ENCODE measurements at places on chromosomes 11 and 22.

GRCh38 chr11:106187860-106188456, 110.5 kb downstream of the AASDHPPT start:
- DNase-seq, result no peak

GRCh38 chr22:43109921-43110443, 568 bp upstream of the BIK start:
- no peak for DNase-seq

GRCh38 chr11:119797736-119798135, 68.7 kb upstream of the NECTIN1 start:
- no peak for DNase-seq

DNA sequence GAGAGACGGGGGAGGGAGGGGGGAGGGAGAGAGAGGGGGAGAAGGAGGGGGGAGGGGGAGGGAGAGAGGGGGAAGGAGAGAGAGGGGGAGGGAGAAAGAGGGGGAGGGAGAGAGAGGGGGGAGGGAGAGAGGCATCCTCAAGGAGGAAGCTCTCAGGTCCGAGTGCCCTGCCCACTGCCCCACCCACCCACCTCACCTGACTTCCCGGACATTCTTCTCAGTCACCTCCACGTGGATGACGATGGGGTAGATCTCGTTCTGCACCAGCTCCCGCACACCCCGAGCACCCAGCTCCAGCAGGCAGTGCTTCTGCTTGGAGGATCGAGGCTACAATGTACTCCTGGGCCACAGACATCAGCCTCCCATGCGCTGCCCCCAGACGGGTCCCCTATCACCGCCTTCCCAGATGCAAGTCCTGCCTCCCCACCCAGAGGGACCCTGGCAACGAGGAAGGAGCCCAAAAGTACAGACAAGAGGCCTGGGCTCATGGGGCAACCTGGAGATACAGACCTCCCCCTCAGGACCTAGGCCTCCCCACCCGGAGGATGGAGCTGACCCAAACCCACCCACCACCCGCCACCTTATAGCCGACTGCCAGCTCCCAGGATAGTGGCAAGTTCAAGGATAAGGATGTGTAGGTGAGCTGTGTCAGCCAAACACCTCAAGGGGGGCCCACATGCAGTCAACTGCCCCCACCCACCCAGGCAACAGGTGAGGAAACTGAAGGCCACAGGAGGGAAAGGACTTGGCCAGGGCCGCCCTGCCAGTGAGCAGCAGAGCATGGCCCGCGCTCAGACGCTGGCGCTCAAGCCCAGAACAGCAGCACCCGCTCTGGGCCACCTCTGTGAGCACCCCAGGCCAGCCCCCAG, 5.6 kb upstream of the MFNG start:
- no peak for DNase-seq

- DNase-seq, result no peak
Measured at GRCh38 chr11:121340032-121340580, 47.5 kb downstream of the SC5D start.

- no peak for DNase-seq
Measured at GRCh38 chr11:120929664-120930154, 94.2 kb upstream of the TBCEL start.

DNA sequence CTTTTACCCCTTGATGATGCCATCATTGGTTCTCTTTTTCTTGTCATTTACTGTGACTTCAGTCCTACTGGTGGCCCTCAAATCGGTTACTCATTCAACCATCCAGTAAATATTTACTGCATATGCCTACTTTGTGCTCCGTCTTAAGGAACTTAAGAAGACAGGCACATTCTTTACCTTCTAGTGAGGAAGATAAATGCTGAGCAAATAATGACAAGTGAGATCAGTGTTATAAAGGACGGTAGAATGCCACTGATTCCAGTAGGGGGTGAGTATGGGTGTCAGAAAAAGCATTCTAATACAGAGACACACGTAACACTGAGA, 1.6 kb downstream of the ANKRD42 start:
- no peak for DNase-seq

DNA sequence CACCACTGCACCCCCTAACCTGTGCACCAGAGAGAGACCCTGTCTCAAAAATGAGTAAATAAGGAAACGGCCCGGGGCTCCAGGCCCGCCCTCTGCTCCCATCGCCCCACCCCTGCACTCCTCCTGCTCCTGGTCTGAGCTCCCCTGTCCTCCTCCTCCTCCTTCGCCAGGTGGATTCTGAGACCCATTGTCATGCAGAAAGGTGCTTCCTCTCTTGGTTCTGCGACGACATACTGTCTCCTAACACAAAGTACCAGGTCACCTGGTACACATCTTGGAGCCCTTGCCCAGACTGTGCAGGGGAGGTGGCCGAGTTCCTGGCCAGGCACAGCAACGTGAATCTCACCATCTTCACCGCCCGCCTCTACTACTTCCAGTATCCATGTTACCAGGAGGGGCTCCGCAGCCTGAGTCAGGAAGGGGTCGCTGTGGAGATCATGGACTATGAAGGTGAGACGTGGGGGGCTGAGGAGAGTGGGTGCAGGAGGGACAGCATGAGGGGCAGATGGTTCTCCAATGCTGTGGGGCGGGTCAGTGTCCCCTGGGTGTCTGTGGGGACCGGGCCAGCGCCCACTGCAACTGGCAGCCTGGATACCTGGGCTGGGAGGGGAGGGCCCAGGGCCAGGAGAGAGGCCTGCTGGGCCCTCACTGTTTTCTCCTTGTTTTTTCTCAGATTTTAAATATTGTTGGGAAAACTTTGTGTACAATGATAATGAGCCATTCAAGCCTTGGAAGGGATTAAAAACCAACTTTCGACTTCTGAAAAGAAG, 3.1 kb upstream of the APOBEC3D start:
- no peak for DNase-seq

- no peak for DNase-seq
Measured at GRCh38 chr11:59607703-59608454, 7.7 kb downstream of the OSBP start.

- DNase-seq, result peak; percentile 53
Measured at GRCh38 chr22:36913427-36914389, at the start of gene CSF2RB. TSS of gene CSF2RB (plus strand) at chr22:36913628. CDS start at chr22:36922208, 8,580 bp downstream.

GRCh38 chr11:47946682-47947559, 33.4 kb upstream of the PTPRJ start:
- DNase-seq, result peak; percentile 87

- DNase-seq, result no peak
Measured at GRCh38 chr11:115739146-115739545, 234.9 kb upstream of the CADM1 start.

- no peak for DNase-seq
Measured at GRCh38 chr11:4491878-4492606, 9.6 kb downstream of the OR52K1 start.

DNA sequence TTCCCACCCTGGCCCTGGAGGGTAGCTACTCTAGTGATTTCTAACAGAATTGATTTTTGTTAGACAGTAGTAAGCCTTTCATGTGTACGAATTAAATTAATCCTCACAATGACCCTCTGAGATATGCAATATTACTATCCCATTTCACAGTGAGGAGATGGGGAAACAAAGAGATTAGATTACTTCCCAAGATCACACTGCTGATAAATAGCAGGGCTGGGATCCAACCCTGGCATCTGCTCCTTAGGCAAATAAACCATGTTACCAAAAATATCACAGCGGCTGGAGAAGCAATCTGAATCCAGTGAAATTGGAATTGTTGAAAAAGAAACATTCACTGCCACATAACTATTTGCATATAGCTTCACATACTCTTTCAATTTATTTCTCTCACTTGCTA, 12.8 kb upstream of the CAVIN3 start:
- no peak for DNase-seq

GRCh38 chr11:96168623-96169022, 174.4 kb downstream of the MAML2 start:
- DNase-seq, result peak; percentile 73

- no peak for DNase-seq
Measured at GRCh38 chr11:121467965-121468364, 15.2 kb upstream of the SORL1-AS1 start.

GRCh38 chr22:33687464-33687863, 232.8 kb downstream of the LARGE1 start:
- DNase-seq, result no peak

GRCh38 chr11:100823360-100823759, 136.3 kb downstream of the ARHGAP42 start:
- no peak for DNase-seq

DNA sequence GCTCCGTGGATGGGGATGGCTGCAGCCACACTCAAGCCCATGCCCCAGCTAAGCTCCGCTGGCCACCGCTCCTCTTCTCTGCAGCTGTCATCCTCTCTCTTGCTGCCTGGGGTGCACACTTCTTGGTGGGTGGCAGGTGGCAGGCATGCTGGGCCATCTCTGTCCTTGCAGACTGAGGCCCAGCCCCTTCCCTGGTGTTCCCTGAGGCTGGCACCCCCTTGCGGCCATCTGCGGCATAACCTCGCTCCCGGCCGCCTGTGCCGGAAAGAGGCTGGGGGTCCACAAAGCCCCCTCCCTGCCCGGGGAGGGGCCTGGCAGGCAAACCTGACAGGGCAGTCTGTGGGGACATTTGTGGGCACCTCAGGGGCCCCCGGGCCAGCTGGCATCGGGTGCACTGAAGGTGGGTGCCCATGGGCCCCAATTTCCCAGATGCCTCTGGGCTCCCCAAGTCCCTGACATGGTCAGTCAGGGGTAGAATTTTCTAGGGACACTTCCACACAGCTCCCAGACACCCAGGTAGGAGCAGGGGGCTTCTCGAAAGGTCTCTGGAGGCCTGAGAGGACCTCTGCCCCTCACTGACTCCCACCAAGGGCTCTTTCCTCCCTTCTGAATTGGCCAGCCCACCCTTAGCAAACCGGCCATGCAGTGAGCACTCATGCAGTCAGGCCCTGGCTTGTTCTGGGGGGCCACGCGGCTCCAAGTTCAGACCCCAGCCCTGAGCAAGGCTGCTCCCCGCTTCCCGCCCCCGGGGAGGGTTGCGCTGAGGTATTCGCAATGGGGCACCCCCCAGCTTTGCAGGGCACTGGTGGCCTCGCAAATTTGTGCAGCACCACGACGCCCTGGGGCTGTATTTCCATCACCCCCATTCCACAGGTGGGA, 23.5 kb upstream of the TH start:
- DNase-seq, result no peak

GRCh38 chr11:44970293-44970692, 19.6 kb upstream of the TP53I11 start:
- DNase-seq, result no peak

GRCh38 chr11:10255388-10256125, 38.5 kb downstream of the SBF2 start:
- DNase-seq, result no peak

GRCh38 chr22:47899894-47900293, 1137.4 kb downstream of the TBC1D22A start:
- no peak for DNase-seq

- no peak for DNase-seq
Measured at GRCh38 chr22:36552289-36552688, 23.3 kb upstream of the EIF3D start.
